Right renal cortex interstitium (tissue), 3 donors: ENCODE measurements at places on chromosomes 7 and 10.

GRCh38 chr7:9505516-9505915, 1072.1 kb downstream of the NXPH1 start:
- DNase-seq: no peak

- DNase-seq: no peak
Observed at GRCh38 chr7:30635798-30636197, 41.1 kb downstream of the GARS1 start.

GRCh38 chr7:3174515-3175284, 126.4 kb upstream of the SDK1 start:
- DNase-seq: no peak

- DNase-seq: no peak
Observed at GRCh38 chr7:5630670-5631069, 150.8 kb downstream of the RNF216 start.
